ENCODE measurements at places on chromosomes 5 and 9. TPM values are rescaled to one million over a fixed set of nuclear protein-coding genes. Genes with fewer than 3 reads are reported as not detected.

The TAS2R1 gene
- total RNA-seq, result not detected

The FOXD1 gene
- 18.3 TPM for total RNA-seq

The FOXD4L3 gene
- not detected for total RNA-seq

The BDP1 gene
- 9.2 TPM for total RNA-seq

The DCTN4 gene
- total RNA-seq, result 32.1 TPM

The MBLAC2 gene
- total RNA-seq, result 3.3 TPM

The TMC1 gene
- total RNA-seq, result not detected

The TMEM167A gene
- total RNA-seq, result 38.0 TPM

The ADAM19 gene
- 7.7 TPM for total RNA-seq

The DIRAS2 gene
- not detected for total RNA-seq

The WDR70 gene
- total RNA-seq, result 14.1 TPM

The NUP214 gene
- total RNA-seq, result 21.1 TPM

The GRM6 gene
- not detected for total RNA-seq

The TEX48 gene
- total RNA-seq, result not detected

The ACER2 gene
- total RNA-seq, result 0.84 TPM

The TIMD4 gene
- total RNA-seq, result not detected

The MYMK gene
- not detected for total RNA-seq

The BTNL3 gene
- not detected for total RNA-seq

The NIM1K gene
- 0.74 TPM for total RNA-seq
